NCI-H748 treated with DMSO at 0.1 percent for 48 hours (cell line): ENCODE measurements at places on chromosomes 2 and 18.
A peak's percentile ranks its signal among the peaks of the same experiment; 100 is the strongest.

- no peak for DNase-seq
Measured at GRCh38 chr2:133760376-133760775, 192.1 kb upstream of the NCKAP5 start.

DNA sequence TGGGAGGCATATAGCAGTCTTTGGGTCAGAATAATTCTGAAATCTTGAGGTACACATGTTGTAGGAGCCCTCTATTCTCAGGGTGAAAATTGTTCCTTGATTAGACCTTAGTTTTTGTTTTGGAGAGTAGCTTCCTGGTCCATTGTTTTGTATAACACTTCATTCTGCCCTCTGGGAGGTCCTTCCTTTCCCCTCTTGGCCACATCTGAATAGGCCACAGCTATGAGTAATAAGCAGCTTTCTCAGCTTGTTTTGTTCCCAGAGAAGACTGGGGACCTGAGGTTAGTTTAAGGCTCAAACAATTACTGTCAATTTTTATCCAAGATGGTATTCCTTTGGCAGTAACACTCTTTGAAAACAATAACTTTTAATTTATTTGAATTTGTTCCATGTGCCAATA lies 72.6 kb upstream of the NOL4 start:
- no peak for DNase-seq

DNA sequence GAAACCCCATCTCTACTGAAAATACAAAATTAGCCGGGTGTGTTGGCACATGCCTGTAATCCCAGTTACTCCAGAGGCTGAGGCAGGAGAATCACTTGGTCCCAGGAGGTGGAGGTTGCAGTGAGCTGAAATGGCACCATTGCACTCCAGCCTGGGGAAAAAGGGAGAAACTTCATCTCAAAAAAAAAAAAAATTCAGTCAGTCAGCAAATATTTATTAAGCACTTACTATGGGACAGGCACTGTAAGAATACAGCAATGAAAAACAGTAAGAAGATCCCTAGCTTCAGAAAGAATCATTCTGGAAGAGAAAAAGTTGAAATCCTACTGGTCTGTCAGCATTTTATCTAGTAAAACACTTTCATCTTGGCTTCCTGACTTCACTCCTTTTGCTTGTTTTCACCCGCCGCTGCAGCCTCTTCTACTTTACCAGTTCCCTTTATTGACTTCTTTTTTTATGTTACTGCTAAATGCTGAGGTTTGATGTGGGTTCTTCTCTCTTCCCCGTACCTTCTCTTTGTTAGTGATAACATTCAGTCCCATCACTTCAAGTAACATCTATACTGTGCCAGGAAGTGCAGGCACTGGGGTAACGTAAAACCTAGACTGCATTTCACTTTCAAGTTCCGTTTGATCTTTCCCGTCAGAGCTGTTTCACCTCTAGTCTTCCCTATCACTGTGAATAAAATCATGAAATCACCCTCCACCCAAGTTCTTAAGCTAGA lies 10.8 kb upstream of the TAF4B start:
- no peak for DNase-seq

DNA sequence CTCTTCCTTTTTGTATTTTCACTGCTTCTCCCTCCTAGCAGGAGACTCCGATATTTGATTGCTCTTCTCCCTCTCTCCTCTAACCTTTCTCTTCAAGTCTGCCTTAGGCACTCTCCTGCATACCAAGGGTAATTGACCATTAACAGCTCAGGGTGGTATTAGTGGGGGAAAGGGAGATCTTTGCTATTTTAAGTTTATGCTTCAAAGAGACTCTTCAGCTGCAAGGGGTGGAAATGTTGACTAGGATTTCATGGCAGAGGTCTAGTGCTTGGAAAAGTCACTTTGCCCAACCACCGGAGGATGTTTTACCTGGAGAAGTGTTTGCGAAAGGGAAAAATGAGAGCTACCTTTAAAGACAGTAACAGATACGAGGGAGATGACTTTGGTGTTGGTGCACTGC lies 453.7 kb downstream of the SLC4A3 start:
- no peak for DNase-seq

GRCh38 chr18:62839874-62840713 lies 124.8 kb downstream of the PHLPP1 start:
- DNase-seq, result no peak

- no peak for DNase-seq
Measured at GRCh38 chr2:70725505-70725904, 42.5 kb downstream of the ADD2 start.

GRCh38 chr2:48313036-48313877 lies 216.7 kb upstream of the STON1 start:
- DNase-seq, result no peak

- DNase-seq, result peak; percentile 14
Measured at GRCh38 chr18:3037423-3037915, 24.5 kb upstream of the LPIN2 start.

GRCh38 chr2:10027660-10028330 lies 15.6 kb upstream of the KLF11 start:
- no peak for DNase-seq

GRCh38 chr2:120203251-120204021 lies 19.8 kb downstream of the TMEM185B start:
- no peak for DNase-seq

DNA sequence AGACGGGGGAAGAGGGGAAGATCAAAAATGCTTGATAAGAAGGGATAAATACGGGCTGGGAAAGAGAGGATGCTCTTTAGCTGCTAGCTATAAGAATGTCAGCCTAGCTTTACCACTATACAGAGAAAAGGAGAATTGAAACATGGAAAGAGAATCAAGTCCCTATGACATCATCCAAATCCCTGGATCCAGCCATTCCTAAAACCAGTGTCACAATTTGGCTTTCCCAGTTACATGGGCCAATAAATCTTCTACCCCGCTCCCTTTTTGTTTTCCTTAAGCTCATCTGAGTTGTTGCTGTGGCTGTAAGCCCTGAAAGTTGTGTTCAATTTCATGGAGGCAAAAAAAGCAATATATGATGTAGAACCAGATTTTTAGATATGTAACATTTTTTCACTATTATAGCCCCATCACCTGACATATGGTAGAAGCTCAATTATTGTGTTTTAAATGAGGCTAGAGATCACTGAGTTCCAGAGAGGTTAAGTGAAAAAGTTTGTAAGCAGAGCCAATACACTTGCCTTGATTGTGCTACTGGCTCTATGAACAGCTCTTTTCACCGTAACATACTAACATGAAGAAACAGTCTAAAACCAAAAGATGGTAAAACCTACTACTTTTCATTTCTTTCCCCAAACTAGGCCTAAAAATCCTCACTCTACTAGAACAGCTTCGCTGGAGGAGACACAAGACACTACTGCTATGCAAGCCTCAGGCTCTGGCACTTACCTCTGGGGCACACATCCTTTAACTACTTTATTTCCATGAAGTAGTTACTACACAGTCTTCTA lies 4.3 kb downstream of the HNRNPLL start:
- DNase-seq, result no peak

GRCh38 chr2:126700677-126701076 lies 44.7 kb downstream of the GYPC start:
- DNase-seq, result no peak

- DNase-seq, result no peak
Measured at GRCh38 chr2:17847236-17847635, 31.0 kb downstream of the MSGN1 start.

DNA sequence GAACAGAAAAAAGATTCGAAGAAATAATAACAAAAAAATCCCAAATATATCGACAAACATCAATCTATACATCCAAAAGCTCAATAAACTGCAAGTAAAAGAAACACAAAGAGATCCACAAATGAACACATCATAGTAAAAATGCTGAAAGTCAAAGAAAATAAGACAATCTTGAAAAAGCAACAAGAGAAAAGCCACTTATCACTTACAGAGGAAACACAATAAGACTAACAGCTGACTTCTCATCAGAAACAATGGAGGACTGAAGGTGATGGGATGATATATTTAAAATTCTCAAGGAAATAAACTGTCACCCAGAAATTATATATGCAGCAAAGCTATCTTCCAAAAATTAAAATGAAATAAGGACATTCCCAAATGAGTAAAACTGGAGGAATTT lies 140.3 kb downstream of the NDUFA10 start:
- no peak for DNase-seq

- no peak for DNase-seq
Measured at GRCh38 chr2:104855221-104856085, 1.5 kb downstream of the POU3F3 start.

- peak; percentile 21 for DNase-seq
Measured at GRCh38 chr18:56992777-56993176, 154.1 kb upstream of the BOD1L2 start.

DNA sequence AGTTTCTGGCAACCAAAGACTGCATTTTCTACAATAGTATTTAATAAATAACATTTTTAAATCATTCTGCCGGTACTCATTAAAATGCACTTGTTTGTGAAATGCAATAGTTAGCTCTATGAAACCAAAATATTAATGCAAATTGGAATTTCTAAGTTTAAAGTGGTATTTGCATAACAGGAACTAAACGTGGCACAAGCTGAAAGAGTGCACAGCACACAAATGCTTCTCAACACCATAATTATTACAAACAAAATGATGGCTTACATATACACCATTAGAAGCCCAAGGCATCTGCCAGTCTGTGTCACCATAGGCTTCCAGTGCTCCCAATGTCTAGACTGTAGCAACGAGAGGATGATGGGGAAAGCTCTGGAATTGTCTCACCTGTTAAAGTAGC lies 280.5 kb downstream of the TCF4 start:
- DNase-seq, result no peak

- DNase-seq, result no peak
Measured at GRCh38 chr2:190443778-190444481, 35.8 kb downstream of the MFSD6 start.

DNA sequence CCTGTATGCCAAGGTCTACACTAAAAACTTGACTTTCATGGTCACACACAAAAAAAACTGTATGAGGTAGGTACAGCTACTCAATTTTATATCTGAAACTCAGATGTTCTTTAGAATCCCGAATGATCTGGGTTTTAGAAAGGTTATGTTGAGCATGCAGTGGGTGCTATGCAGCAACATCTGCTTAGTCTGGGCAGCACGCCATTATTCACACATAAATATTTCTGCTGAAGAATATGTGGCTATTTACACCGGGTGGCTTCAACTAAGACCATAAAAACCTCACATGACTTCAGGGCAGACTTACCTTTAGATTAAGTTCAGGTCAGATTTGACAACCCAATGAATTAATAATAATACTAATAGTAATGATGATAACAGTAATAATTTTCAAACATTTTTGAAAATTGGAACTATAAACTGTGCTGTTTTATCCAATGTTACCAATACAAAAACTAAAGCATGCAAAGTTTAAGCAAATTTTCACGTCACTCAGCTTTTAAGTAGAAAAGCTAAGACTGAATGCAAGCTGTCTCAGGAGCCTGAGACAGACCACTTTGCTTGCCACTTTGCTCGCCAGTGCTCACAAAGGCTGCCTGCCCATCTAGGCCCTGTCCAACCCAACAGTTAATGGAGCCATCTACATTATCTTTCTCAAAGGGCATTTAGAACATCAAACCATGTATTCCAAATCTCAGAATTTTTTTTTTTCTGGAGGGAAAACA lies 292.0 kb downstream of the CNTNAP5 start:
- no peak for DNase-seq

- DNase-seq, result no peak
Measured at GRCh38 chr2:53802617-53803151, 15.8 kb downstream of the ERLEC1 start.

- no peak for DNase-seq
Measured at GRCh38 chr18:63823516-63824219, 48.5 kb downstream of the SERPINB7 start.

- no peak for DNase-seq
Measured at GRCh38 chr2:236176417-236176816, 8.2 kb upstream of the GBX2 start.

GRCh38 chr18:37188016-37188791 lies 359.3 kb downstream of the KIAA1328 start:
- no peak for DNase-seq

DNA sequence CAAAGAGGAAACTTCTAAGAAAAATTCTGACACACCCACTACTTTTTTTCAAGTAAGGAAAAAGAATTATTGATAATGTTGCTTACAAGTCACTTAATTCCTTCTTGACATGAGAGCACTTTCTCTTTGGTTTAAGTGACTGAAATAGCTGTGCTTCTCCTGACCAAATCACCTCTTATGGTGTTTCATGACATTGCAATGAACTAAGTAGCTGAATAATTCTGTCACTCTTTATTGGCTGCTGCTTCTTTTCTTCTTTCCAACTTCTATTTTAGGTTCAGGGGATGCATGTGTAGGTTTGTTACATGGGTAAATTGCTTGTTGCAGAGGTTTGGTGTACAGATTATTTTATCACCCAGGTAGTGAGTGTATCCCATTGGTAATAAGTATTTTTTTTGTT lies 447.6 kb upstream of the NETO1 start:
- DNase-seq, result no peak

DNA sequence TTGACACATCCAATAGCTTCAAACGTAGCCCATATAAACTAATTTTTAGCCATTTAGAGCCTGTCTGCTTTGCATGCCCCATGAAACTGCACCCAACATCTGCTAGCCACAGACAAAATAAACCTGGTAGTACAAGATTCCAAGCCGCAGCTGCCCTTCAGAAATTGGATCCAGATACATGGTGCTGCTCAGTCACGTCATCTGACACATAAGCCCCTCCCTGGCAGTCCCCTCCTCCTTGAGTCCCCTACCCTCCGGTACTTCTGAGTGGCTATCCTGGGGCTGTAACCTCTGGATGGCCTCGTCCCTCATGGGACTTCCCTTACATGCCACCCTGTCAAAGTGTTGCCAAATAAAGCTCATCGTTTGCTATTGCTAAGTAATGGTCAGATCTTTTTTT lies 33.8 kb downstream of the PROC start:
- DNase-seq, result no peak

DNA sequence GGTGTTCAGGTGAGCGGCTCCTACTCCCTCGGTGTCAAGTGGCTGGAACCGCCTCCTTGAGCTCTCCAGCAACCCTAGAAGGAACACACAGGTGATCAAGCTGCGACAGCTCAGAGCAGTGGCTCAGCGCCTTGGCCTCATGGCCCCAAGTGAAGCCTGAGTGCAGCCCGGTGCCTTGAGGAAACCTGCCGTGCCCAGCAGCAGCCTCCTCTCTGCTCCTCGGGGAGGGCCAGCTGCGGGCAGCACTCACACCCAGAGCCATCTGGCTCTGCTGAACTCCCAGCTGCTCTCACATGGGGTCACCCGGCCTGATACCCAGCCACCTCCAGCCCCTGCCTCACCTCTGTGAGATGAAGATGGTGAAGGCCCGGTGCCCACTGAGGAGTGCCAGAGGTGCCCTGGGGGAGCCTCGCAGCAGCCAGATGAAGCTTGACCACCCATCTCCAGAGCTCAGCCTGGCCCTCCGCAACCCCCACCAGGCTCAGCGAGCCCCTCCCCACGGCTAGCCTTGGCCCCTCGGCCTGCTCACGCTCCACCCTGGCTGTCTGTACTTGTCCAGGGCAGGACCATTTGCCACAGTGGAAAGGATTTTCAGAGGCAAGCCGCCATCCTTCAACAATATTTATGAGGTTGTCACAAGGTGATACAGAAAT lies 70.6 kb upstream of the RAB6C start:
- DNase-seq, result no peak

- no peak for DNase-seq
Measured at GRCh38 chr2:10501980-10502802, 54.1 kb upstream of the ODC1 start.
